Dermis microvascular lymphatic vessel endothelial cell (primary cell): ENCODE measurements at places on chromosomes 2 and 18.

DNA sequence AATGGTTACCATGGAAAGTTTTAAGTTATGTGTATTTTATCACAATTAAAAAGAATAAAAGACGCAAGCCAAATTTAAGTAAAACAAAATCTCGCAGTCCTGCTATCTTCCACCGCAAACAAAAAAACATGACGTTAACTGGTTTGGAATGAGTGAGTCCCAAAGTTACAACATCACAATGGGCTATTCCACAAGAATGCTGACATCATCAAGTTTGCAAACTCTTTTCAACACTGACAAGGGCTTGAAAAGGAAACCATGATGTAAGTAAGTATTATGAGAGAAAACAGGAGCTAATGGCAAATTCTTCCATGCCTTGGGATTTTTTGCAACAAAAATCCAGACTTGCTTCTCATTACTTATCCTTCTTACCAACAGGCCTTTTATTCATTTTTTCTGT is 31.1 kb downstream of the SIGLEC15 start:
- DNase-seq, result no peak

DNA sequence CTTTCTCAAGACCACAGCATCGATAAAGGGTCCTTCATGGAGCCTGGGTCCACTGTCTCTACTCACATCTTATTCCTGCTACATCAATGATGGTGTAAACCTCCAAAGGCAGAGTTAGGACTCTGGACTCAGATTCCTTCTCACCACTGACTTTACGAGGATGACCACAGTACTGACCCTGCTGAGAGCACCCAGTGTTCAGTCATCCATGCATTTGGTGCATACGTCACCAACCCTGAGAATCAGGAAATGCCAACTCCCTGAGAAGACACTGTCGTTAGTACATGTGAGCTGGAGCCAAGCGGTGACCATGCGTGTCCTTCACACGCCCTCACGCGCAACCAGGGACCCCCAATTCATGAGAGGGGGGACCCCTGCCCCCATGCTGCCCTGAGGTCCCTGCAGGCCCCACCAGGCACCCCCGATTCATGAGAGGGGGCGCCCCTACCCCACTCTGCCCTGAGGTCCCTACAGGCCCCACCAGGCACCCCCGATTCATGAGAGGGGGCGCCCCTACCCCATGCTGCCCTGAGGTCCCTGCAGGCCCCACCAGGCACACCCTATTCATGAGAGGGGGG is 178.4 kb upstream of the TPO start:
- DNase-seq, result no peak

- DNase-seq, result no peak
Observed at GRCh38 chr2:15038366-15039364, 406.1 kb downstream of the LRATD1 start.

DNA sequence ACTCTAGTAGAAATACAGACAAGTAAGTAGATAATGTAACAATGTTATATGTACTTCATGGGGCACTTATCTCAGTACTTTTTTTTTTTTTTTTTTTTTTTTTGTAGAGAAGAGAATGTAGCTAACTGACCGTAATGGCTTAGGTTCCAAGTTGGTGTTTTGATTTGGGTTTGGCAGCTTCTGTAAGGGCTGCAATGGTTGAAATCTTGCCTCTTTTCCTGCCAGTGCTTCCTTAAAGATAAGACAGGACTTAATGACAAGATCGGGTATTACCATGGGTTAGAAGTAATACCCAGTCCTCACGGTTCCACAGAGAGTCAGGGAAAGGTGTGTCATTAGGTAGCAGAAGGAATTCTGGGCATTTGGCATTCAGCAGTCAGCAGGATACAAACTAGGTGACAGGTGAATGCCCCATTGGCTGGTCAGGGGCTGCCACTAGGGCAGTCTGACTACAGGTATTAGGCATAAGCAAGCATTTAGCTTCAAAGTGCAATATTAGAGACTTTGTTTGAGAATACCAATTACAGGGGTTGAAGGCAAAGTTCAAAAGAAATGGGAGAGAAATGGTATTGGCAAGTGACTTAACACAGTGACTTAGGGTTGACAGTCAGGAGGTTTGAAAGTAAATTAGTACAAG is 189.4 kb upstream of the RND3 start:
- no peak for DNase-seq

GRCh38 chr2:167381349-167381748 is 493.1 kb downstream of the XIRP2 start:
- no peak for DNase-seq

GRCh38 chr2:5911718-5912117 is 219.5 kb downstream of the SOX11 start:
- DNase-seq, result no peak

DNA sequence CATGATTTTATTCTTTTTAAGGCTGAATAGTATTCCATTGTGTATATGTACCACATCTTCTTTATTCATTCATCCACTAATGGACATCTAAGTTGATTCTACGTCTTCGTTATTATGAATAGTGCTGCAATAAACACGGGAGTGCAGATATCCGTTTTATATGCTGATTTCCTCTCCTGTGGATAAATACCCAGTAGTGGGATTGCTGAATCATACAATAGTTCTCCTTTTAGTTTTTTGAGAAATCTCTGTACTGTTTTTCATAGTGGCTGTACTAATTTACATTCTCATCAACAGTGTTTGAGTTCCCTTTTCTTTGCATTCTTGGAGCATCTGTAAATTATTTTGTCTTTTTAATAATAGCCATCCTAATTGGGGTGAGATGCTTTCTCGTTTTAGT is 114.5 kb downstream of the RGPD3 start:
- DNase-seq, result no peak

GRCh38 chr2:105590780-105591660 is 153.7 kb upstream of the NCK2 start:
- DNase-seq, result no peak

DNA sequence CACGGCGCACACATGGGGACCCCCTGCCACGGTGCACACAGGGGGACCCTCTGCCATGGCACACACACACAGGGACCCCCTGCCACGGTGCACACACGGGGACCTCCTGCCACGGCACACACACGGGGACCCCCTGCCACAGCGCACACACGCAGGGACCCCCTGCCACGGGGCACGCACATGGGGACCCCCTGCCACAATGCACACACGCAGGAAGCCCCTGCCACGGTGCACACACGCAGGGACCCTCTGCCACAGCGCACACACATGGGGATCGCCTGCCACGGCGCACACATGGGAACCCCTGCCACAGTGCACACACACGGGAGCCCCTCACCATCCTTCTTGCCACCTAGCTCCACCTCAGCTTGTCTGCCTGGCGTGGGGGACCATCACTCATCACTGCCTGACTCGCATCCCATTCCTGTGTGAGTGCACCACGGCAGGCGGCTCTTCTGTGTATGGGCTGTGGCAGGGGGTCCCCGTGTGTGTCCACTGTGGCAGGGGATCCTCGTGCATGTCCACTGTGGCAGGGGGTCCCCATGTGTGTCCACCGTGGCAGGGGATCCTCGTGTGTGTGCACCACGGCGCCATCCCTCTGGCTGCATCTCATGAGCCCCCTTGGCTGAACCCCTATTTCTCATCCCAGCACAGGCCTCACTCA is 206.7 kb downstream of the EIPR1 start:
- no peak for DNase-seq

DNA sequence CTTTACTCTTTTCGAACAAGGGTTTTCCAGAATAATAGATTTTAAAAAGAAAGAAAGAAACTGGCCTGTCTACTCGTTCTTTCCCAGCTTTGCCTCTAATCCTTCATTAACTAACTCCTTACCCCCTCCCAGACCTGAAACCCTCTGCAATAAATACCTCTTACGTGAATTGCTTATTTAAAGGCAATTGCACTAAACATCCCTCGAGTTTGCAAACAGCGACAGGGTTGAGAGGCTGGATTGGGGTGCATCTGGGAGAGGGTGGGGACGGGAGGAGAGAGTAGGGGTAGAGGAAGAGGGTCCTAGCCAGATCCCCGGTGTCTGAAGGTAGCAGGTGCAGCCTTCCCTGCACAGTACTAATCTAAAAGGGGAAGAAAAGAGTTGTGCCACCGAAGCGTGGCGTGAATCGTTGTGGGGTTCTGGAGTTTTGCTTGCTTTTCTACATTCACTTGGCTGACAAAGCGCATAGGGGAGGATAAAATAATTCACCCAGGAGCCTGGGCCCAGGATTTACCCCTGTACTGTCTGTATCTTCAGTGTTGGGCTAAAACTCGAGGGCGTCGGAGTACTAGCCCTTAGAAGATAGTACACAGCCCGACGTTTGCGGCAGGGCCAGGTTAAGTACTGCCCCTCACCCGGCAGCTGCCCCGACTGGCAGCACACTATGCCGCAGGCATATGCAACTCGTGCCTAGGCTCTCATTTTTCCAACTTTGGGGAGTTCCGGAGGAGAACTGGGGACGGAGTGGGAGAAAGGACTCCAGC is 1.9 kb upstream of the NEUROD1 start:
- no peak for DNase-seq

GRCh38 chr2:11365096-11365879 is 20.9 kb upstream of the ROCK2 start:
- DNase-seq, result no peak

DNA sequence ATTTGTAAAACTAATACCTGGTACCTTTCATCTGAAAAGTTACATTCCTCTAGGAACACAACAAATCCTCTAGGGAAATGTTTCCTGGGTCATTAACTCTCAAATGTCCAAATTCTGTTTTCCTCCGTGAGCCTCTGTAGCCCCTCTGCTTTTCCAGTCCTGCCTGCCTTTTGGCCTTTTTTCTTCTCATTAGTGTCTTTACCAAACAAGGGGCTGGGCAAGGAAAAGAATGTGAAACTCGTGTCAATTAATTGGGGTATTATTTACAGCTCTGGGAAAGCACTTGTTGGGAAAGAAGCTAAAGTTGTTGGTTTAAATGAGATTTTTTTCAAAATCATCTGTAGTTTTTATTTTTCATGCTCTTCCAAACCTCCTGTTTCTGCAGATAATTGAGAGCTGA is 198.1 kb upstream of the NRP2 start:
- no peak for DNase-seq
